Stimulated activated CD8-positive, alpha-beta memory T cell treated with anti-CD3 and anti-CD28 coated beads, Interleukin-4, amount 100 ng/mL, for 1 hour (primary cell): ENCODE measurements at places on chromosomes 4 and X.

DNA sequence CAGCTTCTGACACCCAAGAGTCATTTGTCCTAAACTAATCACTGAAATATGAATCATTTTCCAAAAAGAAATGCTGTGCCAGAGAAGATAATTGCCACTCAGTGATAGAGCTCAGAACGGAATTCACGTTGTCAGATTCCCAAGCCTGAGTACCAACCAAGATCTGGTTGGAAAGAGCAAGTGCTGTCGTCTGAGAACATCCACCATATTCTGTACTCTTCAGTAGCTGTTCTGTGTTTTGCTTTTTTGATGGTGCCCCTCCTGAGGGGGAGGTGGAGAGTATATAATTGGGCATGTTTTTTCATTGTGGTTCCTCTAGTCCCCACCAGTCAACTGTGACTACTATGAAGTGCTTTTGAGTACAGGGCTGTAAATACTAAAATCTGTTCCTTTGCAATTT lies 13.2 kb downstream of the RUFY3 start:
- DNase-seq, result no peak

GRCh38 chr4:157607996-157608395 lies 387.5 kb downstream of the GRIA2 start:
- no peak for DNase-seq

DNA sequence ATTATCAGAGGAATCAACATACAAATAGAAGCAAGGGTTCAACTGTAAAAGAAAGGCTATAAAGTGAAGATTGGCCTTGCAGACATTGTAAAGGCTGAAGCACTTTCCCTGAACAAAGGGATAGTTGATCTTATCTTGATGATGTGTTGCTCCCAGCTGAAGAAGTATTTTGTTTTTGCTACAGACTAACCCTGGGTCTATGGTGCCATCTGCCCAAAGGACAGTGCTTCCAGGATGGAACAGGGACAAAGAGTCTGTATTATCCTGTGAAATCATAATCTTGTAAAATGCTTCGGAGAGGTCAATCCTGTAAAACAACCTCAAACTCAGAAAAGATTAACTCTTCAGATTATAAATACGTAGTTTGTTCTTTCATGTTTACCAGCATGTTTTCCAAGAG lies 251.7 kb upstream of the ANKRD50 start:
- no peak for DNase-seq

DNA sequence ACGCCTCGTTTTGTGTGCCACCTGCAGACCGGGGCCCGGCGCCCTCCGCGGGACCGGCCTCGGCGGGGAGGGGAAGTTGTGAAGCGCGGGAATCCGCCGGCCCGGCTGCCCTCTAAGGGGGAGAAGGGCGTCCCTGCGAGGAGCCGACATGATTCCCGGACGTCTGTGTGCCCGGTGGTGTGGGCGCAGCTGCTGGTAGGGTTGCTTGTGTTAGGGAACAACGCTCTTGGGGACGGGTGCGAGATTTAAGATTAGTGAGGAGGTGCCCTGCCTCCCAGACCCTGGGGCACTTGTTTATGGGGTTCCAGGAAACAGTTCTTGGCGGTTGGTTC lies 627 bp downstream of the CDKN2AIP start:
- DNase-seq, result no peak

- DNase-seq, result no peak
These were observed 67.7 kb downstream of the DCLK2 start for GRCh38 chr4:150145946-150146340.

DNA sequence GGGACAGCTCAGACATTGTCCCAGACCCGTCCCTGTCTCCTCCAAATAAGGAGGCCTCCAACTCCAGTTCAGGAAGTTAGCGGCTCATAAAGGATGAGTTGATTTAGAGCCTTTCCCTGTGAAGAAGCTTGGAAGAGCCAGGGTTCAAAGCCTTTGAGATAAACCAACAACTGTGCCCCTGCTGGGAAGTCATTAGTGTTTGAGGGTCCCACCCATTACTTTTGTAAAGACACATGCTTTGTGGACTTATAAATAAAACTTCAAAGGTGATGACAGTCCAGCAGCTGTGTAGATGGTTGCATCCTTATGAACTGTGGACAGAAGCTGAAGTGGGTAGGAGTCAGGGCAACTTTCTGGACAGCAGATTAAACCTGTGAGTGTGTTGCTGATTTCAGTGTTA lies 86.0 kb upstream of the PGRMC2 start:
- DNase-seq, result no peak

GRCh38 chr4:40369437-40370274 lies 34.5 kb downstream of the CHRNA9 start:
- no peak for DNase-seq

GRCh38 chr4:167428156-167428555 lies 193.9 kb upstream of the SPOCK3 start:
- no peak for DNase-seq

DNA sequence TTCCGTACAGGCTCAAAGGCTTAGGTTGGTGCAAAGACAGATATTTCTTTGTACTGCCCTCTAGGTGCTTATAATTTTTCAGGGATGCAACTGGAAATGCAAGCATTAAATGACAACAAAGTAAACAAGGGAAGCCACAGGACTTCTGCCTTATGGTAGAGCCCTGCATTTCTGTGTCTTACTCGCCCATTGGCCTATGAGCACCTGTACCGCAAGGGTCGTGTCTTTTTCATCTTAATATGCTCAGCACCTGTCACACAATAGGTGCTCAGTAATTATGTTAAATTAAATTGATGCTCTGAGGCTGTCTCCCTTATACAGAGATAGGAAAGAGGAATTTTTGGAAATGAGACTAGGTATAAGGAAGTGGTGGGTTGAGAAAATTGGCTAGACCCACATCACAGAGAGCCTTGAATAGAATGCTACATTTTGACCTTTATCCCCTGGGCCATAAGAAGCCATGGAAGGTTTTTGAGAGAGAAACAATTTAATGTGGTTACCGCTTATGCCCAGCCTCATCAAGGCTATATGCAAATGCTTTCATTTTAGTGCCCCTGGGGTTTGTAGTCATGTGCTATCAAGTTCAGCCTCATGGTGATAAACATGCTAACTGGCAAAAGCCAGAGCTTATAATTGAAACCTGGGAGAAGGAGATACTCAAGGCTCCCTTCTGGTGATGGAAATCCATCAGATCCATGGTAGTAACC lies 16.3 kb downstream of the VSIG4 start:
- DNase-seq, result no peak

- no peak for DNase-seq
These were observed 104.3 kb upstream of the TTC29 start for GRCh38 chr4:147049946-147050345.

GRCh38 chr4:86441175-86441936 lies 81.5 kb upstream of the MAPK10 start:
- no peak for DNase-seq

DNA sequence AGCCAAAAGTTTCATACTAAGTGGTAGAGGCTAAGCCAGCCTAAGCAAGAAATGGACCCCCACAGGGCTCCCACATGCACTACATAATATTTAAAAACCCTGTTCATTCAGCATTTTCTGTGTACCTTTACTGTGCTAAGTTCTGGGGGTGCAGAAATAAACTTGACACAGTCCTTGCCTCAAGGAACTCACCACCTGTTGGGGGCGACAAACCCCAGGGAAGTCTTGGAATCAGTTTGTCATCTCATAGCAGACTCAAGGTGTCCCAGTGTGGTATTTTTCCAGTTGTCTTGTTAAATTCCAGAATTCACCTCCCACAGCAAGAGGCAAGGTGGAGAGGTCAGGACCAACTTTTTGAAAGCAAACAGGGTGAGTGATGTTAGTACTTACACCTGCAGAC lies 43.1 kb downstream of the ATG4A start:
- no peak for DNase-seq

- no peak for DNase-seq
These were observed 44.9 kb downstream of the HAND2 start for GRCh38 chr4:173485164-173485563.

GRCh38 chrX:42746606-42747005 lies 31.4 kb downstream of the PPP1R2C start:
- DNase-seq, result no peak

DNA sequence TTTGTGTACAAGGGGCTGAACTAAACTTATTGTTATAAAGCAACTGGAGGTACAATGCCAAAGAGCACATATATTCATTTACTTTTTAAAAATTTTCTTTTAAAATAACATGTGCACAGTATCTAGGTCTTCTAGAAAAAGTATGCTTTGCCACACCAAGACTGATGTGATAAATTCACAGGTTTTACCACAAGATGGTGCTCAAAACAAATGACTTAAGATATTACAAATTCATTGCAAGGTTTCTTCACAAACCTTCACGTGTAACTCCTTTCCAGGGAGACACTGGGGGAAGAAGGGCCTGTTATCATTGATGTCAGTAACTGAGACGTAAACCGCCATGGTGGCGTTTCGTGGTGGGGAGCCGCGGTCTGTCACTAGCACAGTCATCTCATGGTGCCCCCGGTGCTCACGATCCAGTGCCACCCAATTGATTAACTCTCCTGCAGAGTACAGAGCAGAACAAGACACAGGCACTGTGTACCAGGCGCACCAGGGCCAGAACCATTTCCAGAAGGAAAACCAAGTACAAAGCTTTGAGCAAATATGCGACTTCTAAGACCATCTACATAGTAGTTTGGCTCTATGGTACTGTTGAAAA lies 162.2 kb downstream of the DCHS2 start:
- DNase-seq, result no peak

DNA sequence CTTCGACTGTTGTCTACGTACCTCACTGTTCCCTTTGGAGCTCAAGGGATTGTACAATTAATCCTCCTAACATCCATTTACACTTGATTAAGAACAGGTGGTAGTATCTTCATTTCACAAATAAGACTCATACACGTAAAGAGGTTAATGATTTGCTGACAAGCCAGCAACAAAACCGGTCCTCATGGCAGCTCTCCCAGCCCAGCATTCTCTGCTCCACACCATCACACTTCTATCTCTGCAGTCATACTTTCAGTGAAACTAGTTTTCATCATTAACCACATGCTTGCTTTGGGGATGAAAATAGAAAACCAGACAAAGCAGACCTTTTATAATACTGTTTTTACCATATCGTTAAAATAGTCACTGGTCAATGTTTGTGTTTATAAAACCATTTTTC lies 28.7 kb upstream of the CASK start:
- DNase-seq, result no peak

DNA sequence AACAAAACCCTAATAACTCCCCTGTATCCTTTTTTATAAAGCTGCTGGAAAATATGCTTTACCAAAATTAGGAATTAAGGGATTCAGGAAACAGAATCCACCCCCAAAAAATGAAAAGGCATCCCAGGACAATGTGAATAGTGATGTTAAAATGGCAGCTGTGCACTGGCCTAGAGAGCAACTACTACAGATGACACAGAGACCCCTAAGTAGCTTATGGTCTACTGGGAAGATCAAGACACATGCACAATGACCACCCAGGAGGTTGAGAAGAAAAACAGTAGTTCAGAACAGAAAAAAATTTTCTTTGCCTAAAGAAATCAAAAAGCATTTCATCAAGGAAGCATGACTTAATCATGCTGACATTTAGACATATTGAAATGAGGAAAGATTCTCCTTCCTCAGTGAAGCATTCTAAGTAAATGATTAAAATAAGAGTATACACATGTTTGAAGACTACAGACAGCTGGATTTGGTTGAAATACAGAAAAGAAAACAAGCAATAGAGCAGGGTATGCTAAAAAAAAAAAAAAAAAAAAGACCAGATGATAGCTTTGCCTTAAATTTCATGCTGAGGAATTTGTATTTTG lies 117.3 kb downstream of the WDFY3 start:
- no peak for DNase-seq

DNA sequence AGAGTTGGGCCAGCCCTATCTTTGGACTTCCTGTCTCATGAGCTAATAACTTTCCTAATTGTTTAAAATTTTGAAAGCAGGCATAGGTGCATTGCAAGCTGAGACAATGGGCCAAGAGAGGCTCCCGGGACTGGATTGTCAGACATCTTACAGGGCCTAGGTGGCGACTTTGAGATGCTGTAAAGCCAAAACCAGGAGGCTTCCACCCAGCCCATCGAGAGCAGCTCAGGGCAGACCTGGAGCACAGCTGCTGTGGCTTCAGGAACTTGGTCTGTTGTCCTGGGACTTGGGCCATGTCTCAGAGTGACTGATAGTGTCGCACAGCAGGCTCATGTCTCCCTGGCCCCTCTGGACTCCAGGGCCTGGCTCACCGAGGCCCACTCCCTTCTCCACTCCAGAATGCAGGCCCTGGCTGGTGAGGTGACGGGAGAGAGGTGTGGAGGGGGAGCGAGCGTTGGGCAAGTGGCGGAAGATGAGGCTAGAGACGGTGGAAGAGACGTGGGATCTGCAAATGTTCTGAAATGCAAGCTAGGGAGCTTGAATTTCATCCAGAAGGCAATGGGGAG lies 24.1 kb upstream of the MTM1 start:
- no peak for DNase-seq

- no peak for DNase-seq
These were observed 11.3 kb downstream of the SHOX start for GRCh38 chrX:641671-642435.

DNA sequence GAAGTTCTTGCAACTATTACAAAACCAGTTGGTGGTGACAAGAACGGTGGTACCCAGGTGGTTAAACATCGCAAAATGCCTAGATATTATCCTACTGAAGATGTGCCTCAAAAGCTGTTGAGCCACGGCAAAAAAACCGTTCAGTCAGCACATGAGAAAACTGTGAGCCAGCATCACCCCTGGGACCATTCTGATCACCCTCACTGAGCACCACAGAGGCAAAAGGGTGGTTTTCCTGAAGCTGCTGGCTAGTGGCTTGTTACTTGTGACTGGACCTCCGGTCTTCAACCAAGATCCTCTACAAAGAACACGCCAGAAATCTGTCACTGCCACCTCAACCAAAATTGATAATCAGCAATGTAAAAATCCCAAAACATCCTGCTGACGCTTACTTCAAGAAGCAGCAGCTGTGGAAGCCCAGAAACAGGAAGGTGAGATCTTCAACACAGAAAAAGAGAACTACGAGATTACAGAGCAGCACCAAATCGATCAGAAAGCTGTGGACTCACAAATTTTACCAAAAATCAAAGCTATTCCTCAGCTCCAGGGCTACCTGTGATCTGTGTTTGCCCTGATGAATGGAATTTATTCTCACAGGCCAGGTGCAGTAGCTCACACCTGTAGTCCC lies 21.4 kb upstream of the SLC10A6 start:
- no peak for DNase-seq

DNA sequence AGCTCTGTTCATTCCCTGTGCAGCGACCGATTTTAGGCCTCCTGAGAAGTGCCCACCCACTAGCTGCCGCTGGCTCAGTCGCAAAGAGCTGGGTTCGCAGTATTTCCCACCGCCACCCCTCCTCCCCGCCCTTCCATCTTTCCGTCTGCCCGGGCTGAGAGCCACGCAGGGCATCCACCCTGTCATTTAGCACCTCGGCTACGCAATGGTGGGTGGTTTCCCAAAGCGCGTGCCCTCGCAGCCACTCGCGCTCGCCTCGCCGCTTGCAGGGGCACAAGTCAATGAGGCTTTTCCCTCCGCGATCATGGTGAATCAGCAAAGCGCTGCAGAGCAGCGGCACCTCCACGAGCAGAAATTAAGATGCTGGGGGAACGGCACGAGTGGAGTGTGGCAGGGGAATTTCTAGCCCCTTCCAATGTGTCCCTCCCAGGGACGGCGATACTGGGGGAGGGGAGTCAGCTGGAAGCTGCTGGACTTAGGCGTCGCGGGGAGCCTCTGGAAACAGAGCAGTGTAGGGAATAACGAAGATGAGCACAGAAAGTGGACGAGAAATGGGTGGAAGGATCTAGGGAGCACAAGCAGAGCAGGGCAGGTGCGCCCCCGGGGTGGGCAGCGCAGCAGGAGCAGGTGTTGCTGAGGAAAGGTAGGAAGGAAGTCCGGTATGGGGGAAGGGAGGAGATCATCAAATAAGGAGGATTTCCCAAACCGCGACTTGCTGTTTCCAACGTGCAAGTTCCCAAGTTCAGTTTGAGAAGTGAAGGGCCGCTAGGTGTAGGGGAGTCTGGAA lies 2.4 kb upstream of the PTCHD1 start:
- DNase-seq, result no peak
